ENCODE measurements at places on chromosomes 7 and 10. TPM values are rescaled to one million over a fixed set of nuclear protein-coding genes. Genes with fewer than 3 reads are reported as not detected.
A peak's percentile ranks its signal among the peaks of the same experiment; 100 is the strongest.

TACC2 gene
- 31.0 TPM for total RNA-seq

CCDC7 gene
- total RNA-seq = 52.8 TPM

MUC12 gene
- total RNA-seq = not detected

TFPI2 gene
- total RNA-seq = 4.0 TPM

SP8 gene
- not detected for total RNA-seq

TAS2R38 gene
- not detected for total RNA-seq

ZNF107 gene
- 3.6 TPM for total RNA-seq

COL13A1 gene
- 0.30 TPM for total RNA-seq

PAPSS2 gene
- 32.8 TPM for total RNA-seq

ZNF804B gene
- total RNA-seq = 0.21 TPM

CDK5 gene
- total RNA-seq = 4.3 TPM

LBX1 gene
- 0.60 TPM for total RNA-seq

- H3K36me3 ChIP-seq = no peaks in the 10 kb centered on the region
- H3K4me1 ChIP-seq = no peaks in the 10 kb centered on the region
- no peak overlapping the region for H3K4me3 ChIP-seq
- no peak overlapping the region for H3K27ac ChIP-seq
- no peak for DNase-seq
Observed at GRCh38 chr10:51567271-51567670, 132.1 kb downstream of the CSTF2T start.

GRCh38 chr7:107961405-107961804, 41.6 kb downstream of the LAMB1 start:
- H3K27ac ChIP-seq = no peak overlapping the region
- H3K27me3 ChIP-seq = no peaks in the 10 kb centered on the region
- no peak overlapping the region for H3K4me3 ChIP-seq
- no peaks in the 10 kb centered on the region for H3K36me3 ChIP-seq
- H3K4me1 ChIP-seq = peaks cover 15% of the 10 kb centered on the region

DNA sequence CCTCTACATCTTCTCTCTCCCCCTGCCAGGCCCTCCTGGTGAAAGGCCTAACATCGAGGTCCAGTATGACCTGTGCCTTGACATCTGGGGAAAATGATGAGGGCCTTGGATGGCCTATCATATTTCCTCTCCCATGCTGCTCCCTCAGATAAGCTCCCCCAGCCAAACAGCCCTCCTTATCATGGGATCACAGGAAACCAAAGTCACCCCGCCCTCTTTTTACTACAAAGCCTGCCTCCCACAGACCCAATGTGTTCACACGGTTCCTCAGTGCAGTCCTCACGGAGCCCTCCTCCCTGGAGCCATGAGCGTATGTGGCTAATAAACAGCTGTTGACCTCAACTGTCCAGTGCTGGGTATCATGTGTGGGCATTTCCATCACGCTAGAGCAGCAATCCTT, 32.0 kb downstream of the C10orf90 start:
- H3K36me3 ChIP-seq = no peaks in the 10 kb centered on the region
- DNase-seq = no peak
- H3K4me1 ChIP-seq = no peaks in the 10 kb centered on the region
- no peaks in the 10 kb centered on the region for H3K27me3 ChIP-seq
- H3K4me3 ChIP-seq = no peak overlapping the region

DNA sequence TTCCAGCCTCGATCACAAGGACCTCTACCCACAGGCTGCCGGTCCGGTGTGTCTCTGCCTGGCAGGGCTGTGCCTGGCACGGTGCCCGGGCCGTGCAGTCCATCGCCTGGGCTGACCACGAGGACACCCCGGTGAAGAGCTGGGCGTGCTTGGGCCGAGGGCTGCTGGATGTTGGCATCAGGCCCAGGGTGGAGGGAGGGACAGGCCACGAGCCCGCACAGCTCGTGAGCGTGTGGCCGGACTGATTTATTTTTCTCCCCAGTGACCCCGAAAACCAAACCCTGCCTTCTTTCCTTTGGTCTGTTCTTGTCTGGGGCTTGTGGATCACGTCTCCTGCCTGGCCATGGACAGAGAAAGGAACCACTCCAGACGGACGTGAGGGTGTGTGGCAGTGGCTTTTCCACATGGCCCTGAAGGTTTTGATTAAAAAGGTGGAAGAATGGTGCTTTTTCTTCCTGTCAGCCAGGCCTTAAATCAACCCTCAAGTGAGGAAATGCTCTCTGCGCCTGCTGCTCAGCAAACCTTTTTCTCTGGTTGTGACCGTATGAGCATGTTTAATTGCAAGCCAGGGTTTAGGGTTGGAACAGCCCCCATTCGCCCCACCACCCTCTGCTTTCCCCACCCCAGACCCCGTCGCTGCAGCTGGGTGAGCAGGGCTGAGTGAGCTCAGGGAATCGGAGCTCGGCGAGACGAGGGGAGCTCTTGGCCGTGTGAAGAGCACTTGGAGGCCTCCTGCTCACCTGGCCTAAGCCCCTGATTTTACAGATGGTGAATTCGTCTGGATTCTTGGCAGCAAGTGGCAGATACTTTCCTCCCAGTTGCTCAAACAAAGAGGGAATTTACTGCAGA, 130.1 kb downstream of the RGS10 start:
- H3K4me3 ChIP-seq = no peak overlapping the region
- H3K36me3 ChIP-seq = no peaks in the 10 kb centered on the region
- peak; percentile 71 for DNase-seq
- H3K4me1 ChIP-seq = peaks cover 72% of the 10 kb centered on the region
- H3K27me3 ChIP-seq = no peaks in the 10 kb centered on the region
- peak overlapping the region; percentile 80 for H3K27ac ChIP-seq

GRCh38 chr10:112812586-112812985, 137.5 kb upstream of the TCF7L2 start:
- no peak for DNase-seq
- peaks cover 9% of the 10 kb centered on the region for H3K4me1 ChIP-seq
- no peak overlapping the region for H3K4me3 ChIP-seq
- H3K27ac ChIP-seq = peak overlapping the region; percentile 27
- no peaks in the 10 kb centered on the region for H3K36me3 ChIP-seq

- peak overlapping the region; percentile 36 for H3K27ac ChIP-seq
- no peaks in the 10 kb centered on the region for H3K27me3 ChIP-seq
- peaks cover 36% of the 10 kb centered on the region for H3K4me1 ChIP-seq
Observed at GRCh38 chr10:14553448-14553847, 221.2 kb downstream of the FAM107B start.

- no peaks in the 10 kb centered on the region for H3K4me1 ChIP-seq
- no peak overlapping the region for H3K27ac ChIP-seq
- H3K36me3 ChIP-seq = no peaks in the 10 kb centered on the region
- no peak for DNase-seq
- H3K27me3 ChIP-seq = no peaks in the 10 kb centered on the region
- no peak overlapping the region for H3K4me3 ChIP-seq
Observed at GRCh38 chr10:86363833-86364490, 2.6 kb downstream of the GRID1 start.

GRCh38 chr10:73886085-73886529, 11.8 kb upstream of the CAMK2G start:
- no peak overlapping the region for H3K27ac ChIP-seq
- H3K4me3 ChIP-seq = no peak overlapping the region
- peak; percentile 68 for DNase-seq
- no peaks in the 10 kb centered on the region for H3K4me1 ChIP-seq
- no peaks in the 10 kb centered on the region for H3K36me3 ChIP-seq
- H3K27me3 ChIP-seq = no peaks in the 10 kb centered on the region

DNA sequence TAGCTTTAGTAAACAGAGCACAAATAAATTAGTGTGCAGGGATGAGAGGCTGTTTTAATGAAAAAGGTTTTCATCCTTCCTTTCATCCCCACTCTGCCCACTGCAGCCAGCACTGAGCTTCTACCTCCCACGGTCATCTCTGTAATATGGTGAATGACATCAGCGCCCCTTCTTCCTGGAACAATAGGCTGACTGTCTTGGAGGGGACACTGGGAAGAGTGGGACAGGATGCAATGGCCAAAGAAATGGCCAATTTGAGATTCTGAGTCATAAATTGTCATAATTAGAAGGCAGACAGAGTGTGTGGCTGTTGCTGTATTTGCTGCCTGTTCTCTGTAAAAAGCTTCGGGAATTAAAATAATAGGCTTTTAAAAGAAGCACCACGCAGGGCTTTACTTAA, 126.7 kb upstream of the CALN1 start:
- no peak for DNase-seq
- no peak overlapping the region for H3K27ac ChIP-seq
- no peaks in the 10 kb centered on the region for H3K36me3 ChIP-seq
- H3K4me3 ChIP-seq = no peak overlapping the region
- peaks cover 4% of the 10 kb centered on the region for H3K4me1 ChIP-seq
- no peaks in the 10 kb centered on the region for H3K27me3 ChIP-seq

GRCh38 chr10:44713307-44713706, 197.8 kb upstream of the TMEM72 start:
- no peak for DNase-seq
- H3K27ac ChIP-seq = no peak overlapping the region
- H3K4me3 ChIP-seq = no peak overlapping the region
- H3K36me3 ChIP-seq = no peaks in the 10 kb centered on the region
- no peaks in the 10 kb centered on the region for H3K4me1 ChIP-seq

DNA sequence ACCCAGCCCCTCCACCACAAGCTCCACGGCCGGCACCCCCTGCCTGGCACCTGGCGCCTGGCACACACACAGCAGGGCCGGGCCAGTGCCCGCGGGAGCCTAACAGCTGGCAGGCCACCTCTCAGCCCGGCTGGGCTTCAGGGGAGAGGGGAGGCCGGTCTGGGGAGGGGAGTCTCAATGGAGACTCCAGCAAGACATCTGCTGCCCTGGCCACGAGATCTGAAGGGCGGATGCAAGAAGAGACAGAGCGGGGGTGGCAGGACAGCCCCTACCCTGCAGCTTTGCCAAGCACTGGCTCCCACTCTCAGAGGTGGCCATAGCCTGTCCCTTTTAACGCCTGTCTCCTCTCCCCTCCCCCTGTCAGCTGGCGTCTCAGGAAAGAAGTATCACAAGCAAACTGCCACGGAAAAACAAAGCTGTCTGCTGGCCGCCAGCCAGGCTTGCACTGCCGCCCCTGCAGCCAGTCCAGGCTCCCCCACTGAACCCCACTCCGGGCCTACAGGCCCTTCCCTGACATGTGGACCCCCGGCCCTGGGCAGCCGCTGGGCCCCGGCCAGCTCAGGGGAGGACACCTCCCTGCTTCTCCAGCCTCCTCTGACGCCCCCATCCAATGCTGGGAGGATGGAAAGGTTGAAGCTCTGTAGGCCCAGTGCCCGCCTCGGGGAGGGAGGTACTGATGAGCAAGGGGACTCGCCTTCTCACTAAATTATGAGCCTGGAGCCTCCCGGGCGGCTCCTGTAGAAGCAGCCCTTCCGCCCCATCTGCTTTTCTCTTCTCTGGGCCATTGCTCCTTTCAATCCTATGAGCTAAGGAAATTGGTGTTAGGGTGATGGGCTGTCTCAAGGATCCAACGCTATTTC, 178.4 kb downstream of the ARHGAP12 start:
- no peak for DNase-seq
- H3K36me3 ChIP-seq = no peaks in the 10 kb centered on the region

- H3K27ac ChIP-seq = no peak overlapping the region
- H3K36me3 ChIP-seq = no peaks in the 10 kb centered on the region
- no peak for DNase-seq
- no peaks in the 10 kb centered on the region for H3K27me3 ChIP-seq
Observed at GRCh38 chr10:9824631-9825071, 1193.0 kb upstream of the CELF2 start.

GRCh38 chr7:23061327-23061726, 44.3 kb upstream of the KLHL7 start:
- no peaks in the 10 kb centered on the region for H3K27me3 ChIP-seq
- H3K4me3 ChIP-seq = no peak overlapping the region
- no peak for DNase-seq
- peaks cover 4% of the 10 kb centered on the region for H3K4me1 ChIP-seq
- no peak overlapping the region for H3K27ac ChIP-seq

- H3K4me3 ChIP-seq = no peak overlapping the region
- no peak for DNase-seq
- no peaks in the 10 kb centered on the region for H3K27me3 ChIP-seq
- no peaks in the 10 kb centered on the region for H3K4me1 ChIP-seq
Observed at GRCh38 chr10:75649466-75649865, 218.0 kb downstream of the LRMDA start.

GRCh38 chr7:739983-740942, 13.2 kb upstream of the PRKAR1B start:
- no peaks in the 10 kb centered on the region for H3K27me3 ChIP-seq
- no peak overlapping the region for H3K27ac ChIP-seq
- no peak overlapping the region for H3K4me3 ChIP-seq

GRCh38 chr10:100528921-100529474, 673 bp downstream of the NDUFB8 start:
- no peak for DNase-seq
- H3K27ac ChIP-seq = peak overlapping the region; percentile 86
- no peaks in the 10 kb centered on the region for H3K27me3 ChIP-seq
- peaks cover 10% of the 10 kb centered on the region for H3K4me1 ChIP-seq
- peaks cover 36% of the 10 kb centered on the region for H3K36me3 ChIP-seq
- H3K4me3 ChIP-seq = peak overlapping the region; percentile 55

GRCh38 chr10:89398003-89398749, 5.8 kb downstream of the IFIT1 start:
- no peak overlapping the region for H3K4me3 ChIP-seq
- H3K27ac ChIP-seq = no peak overlapping the region
- peaks cover 36% of the 10 kb centered on the region for H3K36me3 ChIP-seq
- no peak for DNase-seq
- H3K27me3 ChIP-seq = no peaks in the 10 kb centered on the region

DNA sequence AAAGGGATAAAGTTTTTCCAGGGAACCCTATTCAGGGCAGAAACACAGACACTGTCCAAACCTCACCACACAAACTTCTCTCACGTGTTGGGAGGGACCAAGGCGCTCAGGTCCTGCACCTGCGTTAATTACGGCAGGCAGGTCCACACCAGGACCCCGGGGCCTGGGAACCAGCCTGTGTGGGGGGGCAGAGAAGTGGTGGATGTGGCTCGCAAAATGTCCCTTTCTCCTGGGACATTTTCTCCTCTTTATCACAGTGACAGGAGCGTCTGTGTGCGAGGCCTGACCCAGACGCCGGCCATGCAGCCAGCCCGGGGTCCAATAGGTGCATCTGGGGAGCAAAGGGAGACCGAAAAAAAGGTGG, 73.4 kb upstream of the ZNF722 start:
- no peaks in the 10 kb centered on the region for H3K4me1 ChIP-seq
- H3K4me3 ChIP-seq = no peak overlapping the region
- H3K27me3 ChIP-seq = no peaks in the 10 kb centered on the region
- no peaks in the 10 kb centered on the region for H3K36me3 ChIP-seq
- DNase-seq = no peak
- H3K27ac ChIP-seq = peak overlapping the region; percentile 69

DNA sequence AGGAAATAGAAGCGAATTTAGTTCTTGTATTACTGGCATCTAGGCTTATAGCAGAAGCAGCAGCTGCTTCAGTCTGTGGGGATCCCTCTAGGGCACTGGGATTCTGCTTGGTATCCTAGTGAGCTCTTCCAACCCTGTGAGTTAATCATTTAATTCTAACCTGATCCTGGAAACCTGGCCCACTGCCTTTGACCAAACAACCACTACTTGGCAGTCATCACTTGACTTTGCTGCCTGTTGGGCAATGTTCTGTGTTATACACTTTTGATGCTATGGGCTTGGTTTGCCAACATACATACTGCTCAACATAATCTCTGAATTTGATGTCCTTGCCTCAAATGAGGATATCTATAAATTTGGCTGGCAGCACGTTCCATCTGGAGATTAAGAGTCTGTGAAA, 813.4 kb downstream of the ANKRD7 start:
- no peaks in the 10 kb centered on the region for H3K27me3 ChIP-seq
- no peak for DNase-seq
- no peak overlapping the region for H3K27ac ChIP-seq
- no peaks in the 10 kb centered on the region for H3K36me3 ChIP-seq

- peaks cover 59% of the 10 kb centered on the region for H3K4me1 ChIP-seq
- H3K36me3 ChIP-seq = no peaks in the 10 kb centered on the region
- peak overlapping the region; percentile 81 for H3K27ac ChIP-seq
- no peak for DNase-seq
- H3K4me3 ChIP-seq = no peak overlapping the region
Observed at GRCh38 chr7:27186668-27187474, 1.8 kb upstream of the HOXA11 start.

GRCh38 chr10:101071885-101072433, 10.2 kb downstream of the KAZALD1 start:
- no peak for DNase-seq
- H3K4me3 ChIP-seq = no peak overlapping the region
